ENCODE measurements at places on chromosomes 4 and X. TPM values are rescaled to one million over a fixed set of nuclear protein-coding genes. Genes with fewer than 3 reads are reported as not detected.
A peak's percentile ranks its signal among the peaks of the same experiment; 100 is the strongest.

Gene TAF9B
- 26.8 TPM for polyA plus RNA-seq

Gene MAGEA10
- polyA plus RNA-seq = not detected

DNA sequence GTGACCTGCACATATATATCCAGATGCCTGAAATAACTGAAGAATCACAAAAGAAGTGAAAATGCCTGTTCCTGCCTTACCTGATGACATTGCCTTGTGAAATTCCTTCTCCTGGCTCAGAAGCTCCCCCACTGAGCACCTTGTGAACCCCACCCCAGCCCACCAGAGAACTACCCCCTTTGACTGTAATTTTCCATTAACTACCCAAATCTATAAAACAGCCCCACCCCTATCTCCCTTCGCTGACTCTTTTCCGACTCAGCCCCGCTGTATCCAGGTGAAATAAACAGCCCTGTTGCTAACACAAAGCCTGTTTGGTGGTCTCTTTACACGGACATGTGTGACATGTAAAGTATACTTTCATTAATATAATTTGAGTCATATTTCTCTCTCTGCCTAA lies 320.3 kb upstream of the TECRL start:
- no peak for DNase-seq

- DNase-seq = no peak
Measured at GRCh38 chrX:74606799-74607198, 7.6 kb downstream of the RLIM start.

- DNase-seq = peak; percentile 19
Measured at GRCh38 chrX:72381439-72382201, 75.9 kb upstream of the CITED1 start.

GRCh38 chrX:136295380-136295779 lies 5.4 kb upstream of the ADGRG4 start:
- DNase-seq = no peak

Measured in muscle of leg (tissue), 16 donors.